ENCODE measurements at places on chromosomes 7 and 10. TPM values are rescaled to one million over a fixed set of nuclear protein-coding genes. Genes with fewer than 3 reads are reported as not detected.

OR2A1 gene
- 0.60 TPM for total RNA-seq

NPY gene
- total RNA-seq = 34.4 TPM

NCF1 gene
- total RNA-seq = not detected

CASP2 gene
- total RNA-seq = 76.8 TPM

SLC13A4 gene
- not detected for total RNA-seq

POLR1F gene
- 20.1 TPM for total RNA-seq

NME8 gene
- not detected for total RNA-seq

ADAM12 gene
- total RNA-seq = 0.11 TPM

ZNRF2 gene
- 8.1 TPM for total RNA-seq

GPR141 gene
- not detected for total RNA-seq

ERVW-1 gene
- total RNA-seq = not detected

ADAMTS14 gene
- total RNA-seq = 0.21 TPM

SPDYE8 gene
- not detected for total RNA-seq

JCAD gene
- 62.0 TPM for total RNA-seq

CHRM2 gene
- 4.6 TPM for total RNA-seq

WBP1L gene
- total RNA-seq = 20.0 TPM

GRCh38 chr10:67668448-67668847 is 27.5 kb downstream of the CTNNA3 start:
- DNase-seq = no peak

DNA sequence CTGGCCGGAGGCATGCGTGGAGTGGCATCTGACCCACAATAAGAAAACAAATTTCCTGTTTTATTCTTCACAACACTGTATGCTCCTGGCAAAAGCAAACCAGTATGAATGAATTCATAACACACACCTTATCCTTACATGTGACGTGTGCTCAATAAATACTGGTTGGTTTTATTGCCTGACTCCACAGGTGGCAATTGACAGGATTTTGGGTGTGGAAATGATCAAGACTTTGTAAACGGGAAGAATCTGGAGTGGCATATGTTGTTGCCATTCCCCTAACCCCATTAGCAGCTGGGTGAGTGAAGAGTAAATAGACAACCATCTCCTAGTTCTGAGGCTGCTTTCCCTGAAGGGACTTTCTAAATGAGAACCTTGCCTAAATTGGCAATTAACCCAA is 215.5 kb upstream of the AOAH start:
- no peak for DNase-seq

GRCh38 chr10:24350070-24350921 is 141.4 kb downstream of the KIAA1217 start:
- peak; percentile 95 for DNase-seq

- DNase-seq = no peak
These were observed 12.1 kb downstream of the DOCK1 start for GRCh38 chr10:126917375-126917774.

DNA sequence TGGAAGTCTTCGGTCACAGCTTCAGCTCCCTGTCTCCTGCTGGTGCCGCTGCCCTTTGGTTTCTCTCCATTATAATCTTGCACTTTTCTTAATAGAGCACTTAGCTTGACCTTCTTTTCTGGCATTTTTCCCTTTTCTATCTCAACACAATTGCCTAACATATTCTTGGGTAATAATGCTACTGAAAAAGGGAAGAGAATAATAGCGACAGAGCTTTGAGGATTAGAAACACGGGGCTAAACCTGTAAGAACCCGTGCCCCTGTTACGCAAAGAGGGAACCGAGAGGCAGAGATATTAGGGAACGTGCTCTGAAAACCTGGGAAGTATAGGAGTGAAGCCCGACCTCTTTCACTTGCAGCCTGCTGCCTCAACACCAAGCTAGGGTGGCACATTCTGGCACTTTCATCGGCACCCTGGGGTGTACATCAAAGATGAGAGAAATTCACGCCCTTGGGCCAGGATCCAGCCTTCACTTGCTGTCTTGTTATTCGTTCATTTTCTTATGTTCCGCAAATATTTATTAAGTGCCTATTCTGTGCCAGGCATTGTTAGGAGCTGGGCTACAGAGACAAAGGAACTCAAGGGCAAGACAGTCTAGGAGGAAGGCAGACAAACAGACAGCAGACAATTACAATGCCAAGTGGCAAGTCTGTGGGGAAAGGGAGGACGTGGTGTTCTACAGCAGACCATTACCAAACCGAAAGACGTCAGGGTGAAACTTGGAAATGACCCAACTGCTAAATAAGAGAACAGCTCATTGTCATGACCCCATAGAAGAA is 33.0 kb upstream of the GALNTL5 start:
- no peak for DNase-seq

DNA sequence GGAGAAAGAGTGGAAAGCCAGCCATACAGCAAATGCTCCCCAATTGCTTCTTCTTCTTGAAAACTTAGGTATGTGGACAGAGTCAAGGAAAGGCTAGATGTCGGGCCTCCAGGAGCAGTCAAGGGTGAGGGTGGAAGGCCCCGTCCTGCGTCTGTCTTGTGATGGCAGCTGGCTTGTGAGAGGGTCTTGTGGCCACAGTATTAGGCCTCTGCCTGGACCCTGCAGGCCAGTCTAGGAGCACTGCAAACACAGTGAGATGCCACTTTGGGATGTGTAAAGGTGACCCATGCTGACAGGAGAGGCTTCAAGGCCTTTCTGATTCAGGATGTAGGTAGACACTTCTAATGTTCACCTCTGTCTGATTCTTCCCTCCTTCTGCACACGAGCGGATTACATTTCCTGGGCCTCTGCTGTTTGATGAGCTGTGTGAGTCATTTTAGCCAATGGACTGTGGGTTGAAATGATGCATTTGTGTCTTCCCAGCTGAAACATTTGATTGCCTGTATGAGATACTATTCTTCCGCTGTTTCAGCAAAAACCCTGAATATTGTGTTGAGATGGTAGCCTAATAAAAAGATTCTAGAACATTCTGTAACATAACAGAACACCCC is 135.4 kb downstream of the EMX2 start:
- DNase-seq = no peak

- no peak for DNase-seq
These were observed 11.7 kb upstream of the CFTR start for GRCh38 chr7:117468174-117468573.

- DNase-seq = no peak
These were observed 257.6 kb upstream of the LRGUK start for GRCh38 chr7:133869556-133869955.

GRCh38 chr7:15839416-15840100 is 153.1 kb upstream of the MEOX2 start:
- DNase-seq = peak; percentile 97

- peak; percentile 79 for DNase-seq
These were observed 65.2 kb downstream of the ZMYND11 start for GRCh38 chr10:200405-200804.

- no peak for DNase-seq
These were observed 95.2 kb downstream of the PFKFB3 start for GRCh38 chr10:6297951-6298381.

GRCh38 chr7:116888895-116889294 is 26.5 kb downstream of the CAPZA2 start:
- no peak for DNase-seq

GRCh38 chr7:73573276-73573675 is 5.1 kb downstream of the TBL2 start:
- no peak for DNase-seq

- no peak for DNase-seq
These were observed 19.3 kb downstream of the NEURL1 start for GRCh38 chr10:103512591-103513379.

DNA sequence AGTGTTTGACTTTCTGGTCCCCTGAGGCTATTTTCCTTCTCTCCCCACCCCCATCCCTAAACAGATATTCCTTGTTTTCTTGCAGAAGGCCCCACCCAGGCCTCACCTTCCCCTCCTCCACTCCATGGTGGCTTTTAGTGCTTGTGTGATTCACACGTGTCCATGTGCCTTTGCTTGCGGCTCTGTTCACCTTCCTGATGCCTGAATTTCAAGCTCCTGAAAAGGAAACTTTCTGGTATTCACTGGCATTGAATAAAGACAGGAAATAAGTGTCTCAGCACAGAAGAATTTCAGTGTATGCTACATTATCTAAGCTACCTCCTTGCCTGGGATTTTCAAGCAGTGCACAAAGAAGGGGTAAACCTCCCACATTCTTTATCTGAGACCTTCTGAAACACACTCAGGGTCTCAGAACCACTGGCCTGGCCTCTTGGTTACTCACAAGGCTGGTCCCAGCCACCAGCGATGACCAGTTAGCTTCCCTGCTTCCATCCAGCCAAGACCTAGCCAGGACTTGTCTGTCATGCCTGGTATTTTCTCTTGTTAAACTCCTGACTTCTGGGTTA is 17.2 kb upstream of the UBE2H start:
- DNase-seq = peak; percentile 29

DNA sequence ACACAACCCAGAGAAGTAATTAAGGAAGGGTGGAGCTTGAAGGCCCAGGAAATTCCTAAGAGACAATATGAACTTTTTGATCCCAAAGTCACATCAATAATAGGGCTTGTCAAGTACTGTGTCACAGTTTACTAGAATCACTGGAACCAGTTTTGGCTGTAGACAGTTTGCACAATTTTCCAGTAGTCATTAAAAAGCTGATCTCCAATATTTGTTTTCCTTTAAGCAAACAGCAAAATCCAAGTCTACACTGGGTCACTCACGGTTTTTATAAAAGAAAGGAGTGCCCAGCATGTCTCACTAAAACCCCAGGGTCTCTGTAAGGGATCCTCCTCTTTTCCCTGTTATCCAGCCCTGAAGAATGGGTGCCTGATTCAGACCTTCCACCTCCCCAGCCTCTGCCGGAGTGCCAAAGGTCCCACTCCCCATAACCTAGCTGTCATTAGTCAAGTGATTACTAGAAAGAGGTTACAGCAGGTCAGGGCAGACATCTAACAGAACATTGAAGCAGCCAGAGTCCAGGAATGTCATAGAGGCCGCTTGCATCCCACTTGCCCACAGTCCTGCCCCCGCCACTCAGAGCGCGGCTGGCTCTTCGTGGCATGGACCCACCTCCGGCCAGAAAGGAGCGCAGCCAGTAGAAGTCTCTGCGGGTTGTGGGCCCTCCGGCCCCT is 552 bp downstream of the SLC25A16 start:
- DNase-seq = no peak

GRCh38 chr7:1458683-1459511 is at the start of gene MICALL2:
MICALL2 (minus strand) TSS chr7:1459470; CDS start chr7:1459326, 144 bp downstream.
- DNase-seq = peak; percentile 55

DNA sequence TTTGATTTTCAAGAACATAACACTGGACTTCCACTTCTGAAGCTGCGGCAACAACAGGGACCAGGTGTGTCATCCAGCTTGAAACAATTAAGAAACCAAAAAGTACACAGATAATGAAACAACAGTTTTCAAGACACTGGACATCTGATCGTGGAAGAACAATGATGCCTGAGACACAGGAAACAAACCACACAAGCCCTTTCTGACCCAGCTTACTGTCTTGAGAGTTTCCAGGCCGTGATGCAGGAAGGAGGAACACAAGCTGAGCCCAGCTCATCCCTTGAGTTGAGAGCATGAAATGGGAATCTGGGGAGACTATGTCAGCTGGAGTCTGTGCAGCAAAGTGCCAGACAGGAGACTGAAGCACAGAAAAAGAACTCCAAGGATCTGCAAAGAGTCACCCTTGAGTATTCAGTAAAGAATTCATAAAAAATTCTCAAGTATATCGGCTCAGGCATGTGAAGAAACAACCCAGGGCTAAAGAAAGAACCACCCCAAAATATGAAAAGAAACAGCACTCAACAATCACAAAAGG is 91.6 kb downstream of the RNF32 start:
- DNase-seq = no peak

- no peak for DNase-seq
These were observed 130.0 kb upstream of the BTBD16 start for GRCh38 chr10:122140941-122141623.

DNA sequence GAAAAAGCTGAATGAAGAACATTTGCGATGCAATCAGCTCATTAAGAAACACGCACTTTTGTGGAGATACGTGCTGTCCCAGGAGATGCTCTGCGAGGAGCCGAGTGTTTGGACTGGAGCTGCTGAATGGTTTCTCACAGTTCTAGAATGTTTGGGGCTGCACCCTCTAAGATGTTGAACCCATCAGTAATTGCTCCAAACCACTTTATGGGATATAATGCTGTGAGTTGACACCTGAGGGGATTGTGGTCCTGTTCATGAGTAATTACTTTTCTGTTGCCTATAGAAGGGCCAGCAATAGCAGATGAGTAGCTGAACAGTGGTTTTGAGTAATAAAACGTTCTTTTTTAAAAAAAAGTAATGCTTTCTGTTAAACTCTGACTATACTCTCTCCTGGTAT is 63.1 kb downstream of the IKZF1 start:
- no peak for DNase-seq

DNA sequence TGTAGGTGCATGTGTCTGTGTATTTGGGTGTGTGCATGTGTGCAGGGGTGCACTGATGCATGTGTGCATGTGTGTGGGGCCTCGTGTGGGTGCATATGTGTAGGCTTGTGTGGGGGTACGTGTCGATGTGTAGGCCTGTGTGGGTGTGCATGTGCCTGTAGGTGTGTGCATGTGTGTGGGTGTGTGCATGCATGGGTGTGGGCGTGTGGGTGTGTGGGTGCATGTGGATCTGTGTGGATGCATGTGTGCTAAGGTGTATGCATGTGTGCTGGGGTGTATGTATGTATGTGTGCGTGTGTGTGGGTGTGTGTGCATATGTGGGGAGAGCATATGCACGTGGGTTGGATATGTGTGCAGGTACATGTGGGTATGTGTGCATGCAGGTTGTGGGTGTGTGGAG is 73.2 kb downstream of the NKX6-2 start:
- DNase-seq = no peak

DNA sequence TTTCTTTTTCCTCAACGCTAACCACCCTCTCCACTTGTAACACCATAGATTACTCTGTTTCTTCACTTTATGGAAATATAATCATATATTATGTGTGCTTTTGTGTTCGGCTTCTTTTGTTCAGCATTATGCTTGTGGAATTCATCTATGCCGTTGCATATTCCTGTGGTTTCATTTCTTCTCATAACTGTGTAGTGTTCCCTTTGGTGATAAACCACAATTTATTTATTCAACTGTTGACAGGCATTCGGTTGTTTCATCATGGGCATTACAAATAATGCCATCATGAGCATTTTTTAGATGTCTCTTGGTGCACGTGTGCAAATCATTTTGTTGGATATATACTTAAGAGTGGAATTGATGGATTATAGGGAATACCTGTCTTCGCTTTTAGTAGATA is 12.1 kb downstream of the AVL9 start:
- no peak for DNase-seq

- no peak for DNase-seq
These were observed 19.8 kb upstream of the CLDN4 start for GRCh38 chr7:73810998-73811360.

- peak; percentile 55 for DNase-seq
These were observed 113.4 kb upstream of the CDK1 start for GRCh38 chr10:60664859-60665258.

- DNase-seq = no peak
These were observed 97.1 kb upstream of the NMT2 start for GRCh38 chr10:15265558-15265957.

DNA sequence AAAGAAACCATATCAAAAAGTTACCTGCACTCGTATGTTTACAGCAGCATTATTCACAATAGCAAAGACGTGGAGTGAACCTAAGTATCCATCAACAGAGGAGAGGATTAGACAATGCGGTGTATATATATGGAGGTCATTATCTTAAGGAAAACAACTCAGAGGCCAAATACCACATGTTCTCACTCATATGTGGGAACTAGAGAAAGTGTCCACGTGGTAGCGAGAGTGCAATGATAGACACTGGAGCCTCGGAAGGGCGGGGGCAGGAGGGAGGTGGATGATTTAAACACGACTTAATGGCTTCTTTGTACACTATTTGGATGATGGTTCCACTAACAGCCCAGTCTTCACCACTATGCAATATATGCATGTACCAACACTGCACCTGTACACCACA is 40.1 kb upstream of the RNF32 start:
- DNase-seq = no peak
